ENCODE measurements at places on chromosomes 5 and 9. TPM values are rescaled to one million over a fixed set of nuclear protein-coding genes. Genes with fewer than 3 reads are reported as not detected.
A peak's percentile ranks its signal among the peaks of the same experiment; 100 is the strongest.

Gene LRRC14B
- not detected for total RNA-seq

Gene FBP2
- not detected for total RNA-seq

Gene DELE1
- 50.2 TPM for total RNA-seq

DNA sequence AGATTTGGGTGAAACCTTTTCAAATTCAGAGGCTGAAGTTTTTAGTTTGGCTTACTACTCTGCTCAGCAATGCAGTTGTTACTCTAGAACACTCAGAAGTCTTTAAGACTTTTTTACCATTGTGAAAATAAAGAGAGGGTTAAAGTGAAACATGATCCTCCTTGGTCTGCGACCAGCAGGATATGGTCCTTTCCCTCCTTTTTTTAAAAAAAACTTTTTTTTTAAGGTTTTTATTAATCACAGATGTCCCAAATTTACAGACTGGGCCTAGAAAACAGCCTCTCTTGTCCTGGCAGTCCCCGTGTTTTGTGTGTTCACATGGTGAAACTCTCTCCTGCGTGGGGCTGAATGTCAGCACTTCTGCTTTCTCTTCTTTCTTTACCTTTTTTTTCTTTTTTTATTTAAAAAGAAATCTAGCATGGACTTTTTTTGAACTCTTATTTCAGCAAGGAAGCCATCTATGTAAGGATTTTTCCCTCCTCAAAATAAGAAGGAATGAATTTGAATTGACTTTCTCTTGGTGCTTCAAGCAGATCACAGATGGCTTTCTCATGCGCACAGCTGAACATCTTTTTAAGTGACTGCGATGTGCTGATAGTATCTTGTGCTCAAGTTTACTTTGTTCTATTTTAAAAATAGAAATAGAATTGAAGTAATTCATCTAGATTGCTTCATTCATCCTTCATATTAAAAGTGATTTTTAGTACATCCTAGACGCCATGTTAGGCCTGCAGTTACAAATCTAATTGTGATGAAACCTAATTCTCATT lies 128.7 kb upstream of the OTULINL start:
- DNase-seq, result no peak

Gene ACOT12
- total RNA-seq, result not detected

GRCh38 chr9:127384901-127385300 lies 12.1 kb upstream of the SLC2A8 start:
- DNase-seq, result no peak

- DNase-seq, result peak; percentile 29
Observed at GRCh38 chr9:72292256-72292682, 72.7 kb downstream of the ZFAND5 start.

DNA sequence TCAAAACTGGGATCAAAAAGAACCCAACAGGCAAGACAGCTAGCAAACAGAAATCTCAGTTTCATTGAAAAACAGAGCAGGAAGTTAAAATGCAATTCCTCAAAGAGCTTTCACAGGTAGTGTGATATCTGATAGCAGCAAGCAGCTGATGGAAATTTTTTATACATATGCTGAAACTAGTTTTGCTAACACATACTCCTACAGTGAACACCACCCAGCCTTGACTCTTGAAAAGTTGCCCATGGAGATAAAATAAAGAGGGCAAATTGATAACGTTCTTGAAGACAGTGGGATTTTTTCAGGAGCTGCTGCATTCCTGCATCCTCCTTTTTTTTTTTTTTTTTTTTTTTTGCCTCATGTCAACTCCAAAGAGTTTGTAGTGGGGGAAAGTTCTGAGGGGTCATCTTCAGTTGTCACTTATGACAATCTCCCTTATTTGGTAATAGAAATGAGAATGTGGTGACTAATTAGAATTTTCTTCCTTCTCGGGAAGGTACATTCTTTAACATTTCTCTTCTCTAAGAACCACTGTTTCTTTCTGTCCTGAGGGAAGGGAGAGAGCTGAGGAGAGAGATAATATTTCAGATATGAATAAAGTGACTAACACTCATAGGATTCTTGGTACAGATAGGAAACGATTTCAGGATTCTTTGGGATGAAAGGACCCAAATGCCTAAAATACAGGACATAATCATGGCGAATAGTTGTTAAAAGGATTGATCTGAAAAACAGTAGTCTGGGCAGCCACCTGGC lies 24.6 kb downstream of the SH3RF2 start:
- DNase-seq, result no peak

Data from CD8-positive, alpha-beta memory T cell (primary cell).